ENCODE measurements at places on chromosomes 11 and 22. TPM values are rescaled to one million over a fixed set of nuclear protein-coding genes. Genes with fewer than 3 reads are reported as not detected.

- H3K27ac ChIP-seq: peak overlapping the region; percentile 84
- no peak for DNase-seq
- H3K4me1 ChIP-seq: peaks cover 47% of the 10 kb centered on the region
- H3K27me3 ChIP-seq: no peaks in the 10 kb centered on the region
Observed at GRCh38 chr11:62705413-62705812, 1.8 kb downstream of the BSCL2 start.

DNA sequence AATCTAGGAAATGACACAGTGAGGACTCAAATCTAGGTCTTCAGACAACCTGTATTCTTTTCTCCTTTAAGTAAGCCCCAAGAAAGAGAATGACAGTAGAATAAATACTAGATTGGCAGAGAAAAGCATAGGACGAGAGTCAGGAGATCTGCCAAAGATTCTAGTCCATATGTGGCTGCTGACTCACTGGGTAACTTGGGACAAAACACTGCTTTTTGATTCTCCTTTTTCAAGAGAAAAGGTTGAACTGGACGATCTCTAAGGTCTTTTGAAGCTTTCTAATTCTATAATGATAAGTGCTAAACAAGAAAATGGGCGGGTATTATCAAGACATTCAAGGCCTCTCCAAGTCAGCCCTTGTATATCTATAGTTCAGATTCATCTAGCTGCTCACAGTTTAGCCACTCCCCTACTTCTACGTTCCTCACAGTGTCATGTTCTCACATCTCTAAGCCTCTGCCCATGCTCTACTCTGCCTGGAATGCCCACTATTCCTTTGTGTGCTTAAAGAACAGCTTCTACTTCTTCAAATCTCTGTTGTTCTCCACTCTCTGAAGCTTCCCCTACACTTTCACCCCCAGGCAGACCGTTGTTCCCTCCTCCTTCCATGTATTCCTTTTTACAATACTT lies 53.0 kb downstream of the RELT start:
- H3K27me3 ChIP-seq: no peaks in the 10 kb centered on the region
- H3K4me3 ChIP-seq: no peak overlapping the region
- no peak for DNase-seq
- peaks cover 11% of the 10 kb centered on the region for H3K36me3 ChIP-seq
- H3K27ac ChIP-seq: no peak overlapping the region
- no peaks in the 10 kb centered on the region for H3K4me1 ChIP-seq

- peaks cover 22% of the 10 kb centered on the region for H3K36me3 ChIP-seq
- H3K27me3 ChIP-seq: no peaks in the 10 kb centered on the region
- no peaks in the 10 kb centered on the region for H3K4me1 ChIP-seq
- no peak overlapping the region for H3K27ac ChIP-seq
- H3K4me3 ChIP-seq: no peak overlapping the region
Observed at GRCh38 chr22:38126928-38127668, 16.6 kb upstream of the BAIAP2L2 start.

- H3K27me3 ChIP-seq: no peaks in the 10 kb centered on the region
- H3K27ac ChIP-seq: no peak overlapping the region
- H3K4me3 ChIP-seq: no peak overlapping the region
- H3K36me3 ChIP-seq: no peaks in the 10 kb centered on the region
- no peaks in the 10 kb centered on the region for H3K4me1 ChIP-seq
Observed at GRCh38 chr11:11498195-11498594, 123.6 kb downstream of the GALNT18 start.

DNA sequence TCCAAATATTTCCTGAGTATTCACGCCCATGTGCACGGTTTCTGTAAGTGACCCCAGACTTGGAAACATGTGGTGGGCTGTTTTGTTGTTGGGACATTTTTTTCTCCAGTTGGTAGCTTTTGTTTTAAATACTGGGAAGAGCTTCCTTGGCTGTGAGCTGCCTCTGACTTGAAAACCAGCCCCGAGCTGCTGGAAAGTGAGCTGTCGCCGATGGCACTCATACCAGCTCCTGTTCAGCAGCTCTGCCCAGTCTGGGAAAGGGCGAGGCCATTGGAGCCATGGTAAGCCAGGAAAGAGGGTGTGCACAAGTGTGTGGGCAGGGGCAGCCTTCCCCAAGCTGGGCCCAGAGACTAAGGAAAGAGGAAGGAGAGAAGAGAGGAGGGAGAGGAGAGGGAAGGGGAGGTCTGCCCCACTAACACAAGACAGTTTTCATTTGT lies 3.2 kb upstream of the FLI1 start:
- DNase-seq: no peak
- H3K36me3 ChIP-seq: no peaks in the 10 kb centered on the region
- no peak overlapping the region for H3K27ac ChIP-seq

DNA sequence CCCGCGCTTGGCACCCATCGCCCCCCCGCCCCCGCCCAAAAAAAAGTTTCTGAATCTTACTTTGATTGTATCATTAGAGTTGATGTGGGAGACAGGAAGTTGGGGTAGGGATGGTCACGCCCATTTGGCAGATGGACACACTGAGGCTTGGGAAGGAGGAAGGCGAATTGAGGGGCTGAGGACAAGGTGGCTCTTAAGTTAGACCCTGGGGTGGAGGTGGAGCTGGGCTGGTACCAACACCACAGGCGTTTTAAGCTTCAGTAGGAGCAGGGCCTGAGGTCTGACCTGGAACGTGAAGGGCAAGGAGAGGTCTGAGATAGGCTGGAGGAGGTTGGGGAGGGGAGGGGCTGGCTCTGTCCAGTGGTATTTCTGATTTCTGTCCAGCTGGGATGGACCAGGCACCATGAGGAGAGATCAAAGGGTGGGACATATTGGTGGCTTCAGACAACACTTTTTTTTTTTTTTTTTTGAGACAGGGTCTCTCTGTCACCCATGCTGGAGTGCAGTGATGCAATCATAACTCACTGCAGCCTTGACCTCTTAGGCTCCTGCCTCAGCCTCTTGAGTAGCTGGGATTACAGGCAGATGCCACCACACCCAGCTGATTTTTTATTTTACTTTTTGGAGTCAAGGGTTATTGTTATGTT lies 799 bp upstream of the CDC42BPG start:
- peak overlapping the region; percentile 61 for H3K4me3 ChIP-seq
- H3K27me3 ChIP-seq: no peaks in the 10 kb centered on the region
- DNase-seq: no peak
- peaks cover 58% of the 10 kb centered on the region for H3K4me1 ChIP-seq
- peak overlapping the region; percentile 50 for H3K27ac ChIP-seq

DNA sequence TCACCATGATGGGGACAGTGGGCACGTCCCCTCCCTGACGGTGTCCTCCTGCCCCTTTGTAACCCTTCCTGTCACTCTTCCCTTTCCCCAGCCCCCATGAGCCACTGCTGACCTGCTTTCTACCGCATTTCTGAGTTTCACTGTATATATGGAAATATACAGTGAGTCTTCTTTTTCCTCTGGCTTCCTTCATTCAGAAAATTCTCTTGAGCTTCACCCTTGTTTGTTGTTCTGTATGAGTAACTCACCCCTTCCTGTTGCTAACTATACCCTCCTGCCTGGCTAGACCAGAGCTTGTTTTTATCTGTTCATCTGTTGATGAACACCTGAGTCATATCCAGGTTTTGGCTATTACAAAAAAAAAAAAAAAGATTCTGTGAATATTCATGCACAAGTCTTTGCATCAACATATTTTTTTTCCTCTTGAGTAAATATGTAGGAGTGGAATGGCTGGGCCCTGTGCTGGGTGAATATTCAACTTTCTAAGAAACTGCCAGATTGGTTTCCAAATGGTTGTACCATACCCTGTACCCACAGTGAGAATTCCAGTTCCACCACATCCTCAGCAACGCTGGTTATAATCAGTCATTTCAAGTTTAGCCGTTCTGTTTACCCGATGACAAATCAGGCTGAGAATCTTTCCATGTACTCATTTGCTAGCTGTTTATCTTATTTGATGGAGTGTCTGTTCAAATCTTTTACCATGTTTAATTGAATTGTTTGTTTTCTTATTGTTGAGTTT lies 62.0 kb downstream of the IGF2 start:
- H3K27ac ChIP-seq: no peak overlapping the region
- no peaks in the 10 kb centered on the region for H3K36me3 ChIP-seq
- DNase-seq: peak; percentile 18
- no peaks in the 10 kb centered on the region for H3K27me3 ChIP-seq
- H3K4me3 ChIP-seq: no peak overlapping the region
- peaks cover 6% of the 10 kb centered on the region for H3K4me1 ChIP-seq

The NDUFA6 gene
- total RNA-seq: 52.8 TPM

The THAP12 gene
- 34.8 TPM for total RNA-seq

DNA sequence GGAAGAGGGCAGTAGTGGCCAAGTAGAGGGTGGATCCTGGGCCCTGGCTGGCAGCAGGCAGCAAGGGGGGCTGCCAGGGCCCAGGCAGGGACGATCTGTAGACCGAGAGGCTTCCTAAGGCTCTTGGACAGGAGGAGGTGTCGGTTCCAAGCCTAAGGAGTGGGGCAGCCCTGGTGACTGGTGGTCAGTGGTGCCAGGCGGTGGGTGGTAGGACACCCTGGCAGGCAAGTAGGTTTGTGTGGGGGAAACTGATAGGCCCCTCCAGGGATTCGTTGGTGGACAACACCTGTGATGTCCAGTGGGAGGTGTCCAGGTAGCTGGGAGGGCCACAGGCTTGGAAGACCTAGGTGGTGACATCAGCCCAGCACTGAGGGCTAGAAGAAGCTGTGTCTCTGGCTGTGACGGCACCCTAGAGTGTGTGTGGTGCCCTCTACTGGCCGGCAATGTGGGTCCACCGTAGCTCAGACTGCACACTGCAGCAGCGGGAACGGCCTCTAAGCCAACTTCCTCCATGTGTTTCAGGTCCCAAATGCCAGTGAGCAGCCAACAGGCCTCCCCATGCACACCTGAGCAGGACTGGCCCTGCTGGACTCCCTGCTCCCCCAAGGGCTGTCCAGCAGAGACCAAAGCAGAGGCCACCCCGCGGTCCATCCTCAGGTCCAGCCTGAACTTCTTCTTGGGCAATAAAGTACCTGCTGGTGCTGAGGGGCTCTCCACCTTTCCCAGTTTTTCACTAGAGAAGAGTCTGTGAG lies 9.4 kb upstream of the SAMM50 start:
- no peaks in the 10 kb centered on the region for H3K36me3 ChIP-seq
- DNase-seq: peak; percentile 44
- H3K27ac ChIP-seq: no peak overlapping the region
- peaks cover 7% of the 10 kb centered on the region for H3K4me1 ChIP-seq

GRCh38 chr11:120883404-120884080 lies 140.4 kb upstream of the TBCEL start:
- no peak overlapping the region for H3K27ac ChIP-seq
- no peak overlapping the region for H3K4me3 ChIP-seq
- H3K36me3 ChIP-seq: no peaks in the 10 kb centered on the region
- DNase-seq: no peak

The KLHL35 gene
- 0.33 TPM for total RNA-seq

DNA sequence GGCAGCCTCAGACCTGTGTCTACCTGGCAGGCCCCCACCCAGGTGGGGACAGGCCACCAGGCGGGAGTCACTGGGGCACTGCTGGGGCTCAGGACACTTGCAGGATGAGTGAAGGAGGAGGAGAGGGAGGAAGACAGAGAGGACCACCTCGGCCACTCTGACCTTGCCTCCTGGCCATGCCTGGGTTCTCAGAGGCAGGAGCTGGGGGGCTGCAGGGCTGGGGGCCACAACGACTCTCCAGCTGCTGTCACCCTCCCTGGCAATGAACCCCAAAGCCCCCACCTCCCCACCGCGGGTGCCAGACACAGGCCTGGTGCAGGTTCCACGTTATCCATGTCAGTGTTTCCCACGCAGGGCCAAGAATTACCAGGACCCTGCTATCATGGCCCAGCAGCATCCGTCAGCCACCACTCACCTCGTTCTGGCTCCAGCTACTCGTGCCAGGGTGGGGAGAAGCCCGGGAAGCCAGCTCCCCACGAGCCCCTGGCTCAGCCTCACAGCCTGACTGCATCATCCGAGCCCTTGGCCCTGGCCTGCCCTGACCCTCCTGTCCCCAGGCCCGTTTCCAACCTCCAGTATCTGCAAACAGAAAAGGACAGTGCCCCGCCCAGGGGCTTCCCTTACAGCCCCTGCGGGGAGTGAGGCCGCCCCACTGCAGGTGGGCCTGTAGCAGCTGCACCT lies 62.4 kb downstream of the BRD1 start:
- no peak overlapping the region for H3K27ac ChIP-seq
- H3K4me1 ChIP-seq: peaks cover 12% of the 10 kb centered on the region
- H3K4me3 ChIP-seq: no peak overlapping the region
- H3K27me3 ChIP-seq: no peaks in the 10 kb centered on the region

DNA sequence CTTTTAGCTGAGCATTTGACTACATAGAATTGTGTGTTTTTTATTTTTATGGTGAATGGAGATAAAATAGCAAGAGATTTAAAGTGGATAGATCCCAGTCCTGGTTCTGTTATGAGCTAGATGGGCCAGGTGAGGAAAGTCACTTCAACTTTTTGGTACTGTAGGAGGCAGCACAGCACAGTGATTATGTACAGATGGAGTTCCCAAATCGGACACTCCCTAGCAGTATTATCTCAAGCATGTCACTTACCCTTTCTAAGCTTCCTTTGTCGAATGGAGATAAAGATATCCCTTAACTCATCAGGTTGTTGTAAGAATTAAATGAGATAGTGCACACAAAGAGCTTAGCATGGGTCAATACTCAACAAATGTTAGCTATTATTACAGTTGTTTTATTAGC lies 5.3 kb downstream of the EXPH5 start:
- no peak overlapping the region for H3K27ac ChIP-seq
- DNase-seq: no peak
- no peak overlapping the region for H3K4me3 ChIP-seq

The OR51B2 gene
- total RNA-seq: not detected

The RIBC2 gene
- 0.41 TPM for total RNA-seq

- H3K4me3 ChIP-seq: no peak overlapping the region
- H3K27ac ChIP-seq: no peak overlapping the region
- peaks cover 63% of the 10 kb centered on the region for H3K36me3 ChIP-seq
- no peak for DNase-seq
- no peaks in the 10 kb centered on the region for H3K27me3 ChIP-seq
- H3K4me1 ChIP-seq: no peaks in the 10 kb centered on the region
Observed at GRCh38 chr11:93689240-93689639, 27.8 kb downstream of the CEP295 start.

DNA sequence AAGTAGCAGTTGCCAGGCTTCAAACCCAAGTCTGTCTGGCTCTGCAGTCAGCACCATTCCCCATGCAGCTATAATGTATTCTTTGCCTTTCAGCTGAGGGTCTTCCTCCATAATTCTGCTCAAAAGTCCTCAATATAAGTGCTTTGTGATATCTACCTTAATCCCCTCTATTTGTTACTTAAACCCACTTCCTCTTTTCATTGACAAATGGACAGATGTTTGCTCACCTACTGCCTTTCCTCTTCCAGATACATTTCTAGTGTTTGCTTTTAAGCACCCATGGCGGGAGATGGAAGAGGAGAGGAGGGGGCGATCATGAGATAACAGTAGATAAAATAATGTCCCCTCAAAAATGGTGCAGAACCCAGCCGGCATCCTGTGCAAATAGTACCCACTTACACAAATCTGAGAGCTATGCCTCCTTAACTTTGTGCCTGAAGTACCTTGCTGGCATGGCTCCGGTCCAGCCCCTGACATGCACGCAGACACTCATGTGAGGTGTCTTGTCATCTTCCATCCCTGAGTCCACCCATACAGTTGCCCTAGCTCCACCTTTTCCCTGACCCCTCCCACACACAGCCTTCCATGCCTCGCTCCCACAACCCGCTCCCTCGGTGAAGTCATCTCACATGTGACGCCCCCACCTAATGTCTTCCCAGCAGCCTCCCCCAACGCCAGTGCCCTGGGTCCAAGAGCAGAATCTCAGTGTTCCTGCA lies 109.6 kb downstream of the TRIM29 start:
- H3K36me3 ChIP-seq: no peaks in the 10 kb centered on the region
- H3K4me3 ChIP-seq: no peak overlapping the region
- peaks cover under 1% of the 10 kb centered on the region for H3K27me3 ChIP-seq
- no peak overlapping the region for H3K27ac ChIP-seq
- DNase-seq: no peak

The CYTH4 gene
- 138 TPM for total RNA-seq

The CDC45 gene
- 0.75 TPM for total RNA-seq

Measured in CD4-positive, alpha-beta T cell (primary cell).